ENCODE measurements at places on chromosomes 7 and 10.

DNA sequence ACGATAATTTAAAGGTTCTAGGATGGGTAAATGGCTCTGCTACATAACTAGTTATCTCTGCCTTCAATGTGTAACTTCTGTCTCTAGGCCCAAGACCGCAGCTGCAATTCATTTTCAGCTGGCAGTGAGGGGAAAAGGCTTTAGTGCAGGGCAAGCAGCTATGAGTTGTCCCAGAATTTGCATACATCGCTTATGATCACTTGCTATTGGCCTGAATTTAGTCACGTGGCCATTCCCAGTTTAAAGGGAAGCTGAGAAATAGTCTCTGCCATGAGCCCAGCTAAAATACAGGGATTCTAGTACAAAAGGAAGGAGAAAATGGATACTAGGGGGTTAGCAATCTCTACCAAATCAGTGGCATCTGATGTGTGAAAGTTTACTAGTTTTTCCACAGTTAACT lies 145.8 kb upstream of the IMMP2L start:
- peak; percentile 21 for DNase-seq

DNA sequence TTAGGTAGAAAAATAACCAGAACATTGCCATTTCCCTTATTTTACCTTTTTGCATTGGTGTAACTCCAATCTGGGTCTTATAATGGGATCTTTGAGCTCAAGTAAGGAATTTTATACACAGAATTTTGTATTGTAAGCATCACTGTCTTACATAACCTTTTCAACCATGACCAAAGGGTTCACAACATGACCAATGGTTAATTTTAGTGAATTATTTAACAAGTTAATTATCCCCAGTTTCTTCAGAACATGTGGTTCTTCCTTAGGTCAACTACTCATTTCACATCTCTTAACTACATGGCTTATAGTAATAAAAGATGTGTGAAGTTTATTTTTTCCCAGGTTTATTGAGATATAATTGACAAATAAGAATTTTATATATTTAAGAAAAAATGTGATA lies 74.2 kb upstream of the RHOBTB1 start:
- no peak for DNase-seq

GRCh38 chr7:157396316-157397035 lies 59.7 kb downstream of the DNAJB6 start:
- no peak for DNase-seq

DNA sequence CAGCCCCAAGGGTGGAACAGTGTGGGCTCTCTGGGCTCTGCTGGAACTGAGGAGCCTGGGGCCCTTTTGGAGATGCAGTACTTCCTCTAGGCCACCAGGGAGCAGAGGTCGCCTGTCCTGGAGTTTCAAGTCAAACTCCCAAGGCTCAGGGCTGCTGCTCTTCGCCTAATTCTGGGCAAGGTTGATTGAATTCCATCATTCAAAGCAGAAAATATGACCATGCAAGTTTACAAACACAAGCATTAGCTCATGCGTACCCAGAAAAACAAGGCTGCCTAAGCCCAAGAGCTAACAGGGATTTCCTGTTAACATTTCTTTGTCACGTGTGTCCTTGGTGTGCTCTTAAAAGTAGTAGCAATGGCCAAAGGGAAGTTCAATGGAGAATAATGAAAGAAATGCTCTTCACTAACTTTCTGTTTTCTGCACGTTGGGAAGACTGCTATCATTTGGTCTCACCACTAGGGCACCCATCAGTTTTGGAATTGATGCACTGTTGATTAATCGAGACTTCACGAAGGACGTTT lies 20.1 kb downstream of the LDB3 start:
- peak; percentile 79 for DNase-seq

- no peak for DNase-seq
Observed at GRCh38 chr7:134827436-134827835, 48.0 kb downstream of the CALD1 start.

- DNase-seq: no peak
Observed at GRCh38 chr7:134942690-134943466, 43.4 kb upstream of the AGBL3 start.

- DNase-seq: no peak
Observed at GRCh38 chr10:83929399-83929798, 209.9 kb upstream of the GHITM start.

DNA sequence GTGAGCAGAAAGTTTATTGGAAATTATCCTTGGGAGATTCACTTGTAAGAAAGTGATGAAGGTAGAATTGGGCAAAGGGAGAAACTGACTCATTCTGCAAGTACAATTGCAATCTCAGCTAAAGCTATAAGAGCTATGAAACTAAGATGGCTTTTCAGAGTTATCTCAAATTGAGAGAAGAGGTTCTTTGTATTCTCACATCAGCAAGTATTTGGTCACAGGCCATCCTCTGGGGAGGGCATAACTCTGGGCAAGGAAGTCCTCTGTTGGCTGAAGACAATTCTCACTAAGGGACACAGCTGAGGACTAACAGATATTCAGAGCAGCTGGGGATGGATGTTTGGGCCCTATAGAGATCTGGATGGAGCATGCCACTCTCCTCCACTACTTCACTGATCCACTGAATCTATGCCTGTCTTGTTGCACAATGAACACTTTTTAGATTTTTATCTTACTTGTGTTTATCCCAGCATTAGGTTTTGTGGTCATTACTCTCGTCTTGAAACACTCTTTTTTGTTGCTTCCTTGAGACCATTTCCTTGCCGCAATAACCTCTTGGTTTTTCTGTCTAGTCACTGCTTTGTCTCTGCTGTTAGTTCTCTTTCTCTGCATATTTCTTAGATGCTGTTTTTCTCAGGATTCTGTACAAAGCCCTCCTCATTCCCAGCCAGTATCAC lies 115.1 kb downstream of the GNAI1 start:
- no peak for DNase-seq

GRCh38 chr10:102801496-102801895 lies 35.7 kb downstream of the CYP17A1 start:
- DNase-seq: peak; percentile 71

- DNase-seq: no peak
Observed at GRCh38 chr7:30634193-30634626, 39.5 kb downstream of the GARS1 start.

DNA sequence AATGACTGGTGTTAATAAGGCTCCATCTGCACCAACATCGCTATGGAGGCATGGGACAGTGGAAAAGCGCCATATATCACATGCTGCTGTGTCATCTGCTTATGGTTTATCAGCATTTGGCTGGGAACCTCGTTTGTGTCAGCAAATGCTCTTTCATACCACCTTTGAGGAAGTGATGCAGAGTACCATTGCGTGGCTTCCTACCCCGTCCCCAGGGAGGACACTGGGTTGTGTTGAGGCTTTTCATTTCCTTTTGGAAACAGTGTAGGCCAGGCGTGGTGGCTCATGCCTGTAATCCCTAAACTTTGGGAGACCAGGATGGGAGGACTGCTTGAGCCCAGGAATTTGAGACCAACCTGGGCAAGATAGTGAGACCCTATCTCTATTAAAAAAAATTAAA lies 6.8 kb downstream of the TACR2 start:
- DNase-seq: peak; percentile 66

GRCh38 chr7:41255716-41256115 lies 447.2 kb downstream of the INHBA start:
- DNase-seq: no peak

DNA sequence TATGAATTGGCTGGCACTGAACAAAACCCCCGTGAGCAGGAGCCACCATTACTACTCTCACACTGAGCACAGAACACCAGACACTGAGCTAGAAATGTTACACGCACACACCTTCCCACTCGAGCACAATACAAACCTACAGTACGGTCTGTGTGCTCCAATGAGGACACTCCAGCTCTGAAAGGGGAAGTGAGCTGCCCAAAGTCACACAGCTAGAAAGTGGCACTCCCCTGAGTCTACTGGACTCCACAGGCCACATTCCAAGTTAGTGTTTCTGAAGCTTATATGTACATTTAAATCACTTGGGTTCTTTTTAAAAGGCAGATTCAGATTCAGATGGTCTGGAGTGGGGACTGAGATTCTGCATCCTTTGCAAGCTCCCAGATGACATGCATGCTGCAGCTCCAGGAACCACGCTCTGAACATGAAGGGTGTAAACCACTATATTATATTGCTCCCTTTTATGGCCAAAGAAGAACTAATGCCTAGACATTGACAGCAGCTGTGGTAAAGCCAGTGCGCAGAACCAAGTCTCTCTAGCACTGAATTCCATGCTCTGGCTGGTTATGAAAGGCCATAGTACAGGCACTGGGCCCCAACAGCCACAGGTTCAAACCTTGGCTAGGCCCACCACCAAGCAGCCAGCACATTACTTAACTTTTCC lies 77.1 kb downstream of the FRMPD2 start:
- DNase-seq: no peak

DNA sequence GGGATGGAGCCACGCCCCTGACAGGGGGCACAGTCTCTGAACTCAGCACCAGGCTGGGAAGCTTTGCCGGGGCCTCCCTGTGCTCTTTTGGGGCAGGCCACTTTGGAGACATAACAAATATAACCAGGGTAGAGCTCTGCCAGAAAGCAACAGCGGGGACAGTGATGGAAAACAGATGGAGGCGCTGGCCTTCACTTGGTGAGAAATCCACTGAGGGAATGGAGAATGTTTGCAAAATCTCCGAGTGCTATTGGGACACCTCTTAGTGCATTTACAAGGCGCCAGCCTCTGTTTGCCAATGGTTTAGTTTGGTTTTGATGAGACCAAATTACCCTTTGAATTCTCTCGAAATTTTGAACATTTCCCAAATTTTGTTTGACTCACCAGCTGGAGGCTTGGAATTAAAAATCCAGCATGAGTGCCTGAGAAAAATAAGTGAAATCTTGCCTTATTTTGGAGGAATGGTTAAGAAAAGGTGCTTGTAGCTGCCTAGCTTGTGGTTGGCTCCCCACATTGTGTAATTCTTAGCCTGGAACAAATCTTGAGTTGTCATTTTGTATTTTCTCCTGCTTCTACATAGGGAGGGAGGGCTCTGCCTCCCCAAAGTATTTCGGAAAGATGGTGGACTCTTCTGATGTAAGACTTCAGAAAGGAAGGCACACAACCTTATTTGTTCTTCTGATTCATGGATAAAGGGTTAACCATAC lies 980.5 kb downstream of the LRMDA start:
- DNase-seq: peak; percentile 97

DNA sequence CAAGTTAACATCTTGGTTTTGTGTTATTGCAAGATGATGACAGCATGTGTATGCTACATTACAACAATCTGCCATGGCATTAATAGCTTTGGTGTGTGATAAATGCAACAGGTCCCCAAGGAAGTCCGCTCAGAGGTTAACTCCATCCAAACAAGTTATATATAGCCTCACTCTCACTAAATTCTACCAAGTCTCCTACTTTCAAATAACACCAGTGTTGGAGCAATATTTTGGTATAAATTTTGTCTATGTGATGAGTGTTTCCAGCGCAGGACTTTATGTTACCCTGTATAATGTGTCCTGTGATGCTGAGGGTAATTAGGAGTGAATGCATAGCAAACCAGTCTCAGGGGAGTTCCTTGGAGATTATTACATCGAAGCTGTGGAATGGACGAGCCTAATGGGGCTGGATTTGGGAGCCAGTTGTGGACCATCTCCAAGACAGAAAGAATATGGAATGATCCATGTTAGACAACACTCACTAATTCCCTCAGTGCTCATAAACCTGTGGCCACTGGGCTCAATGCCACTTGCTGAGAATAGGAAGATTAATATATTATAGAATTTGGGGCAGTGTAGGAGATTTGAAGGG lies 127.6 kb upstream of the CXCL12 start:
- no peak for DNase-seq

GRCh38 chr7:133795068-133795665 lies 332.0 kb upstream of the LRGUK start:
- DNase-seq: no peak

GRCh38 chr10:118900617-118901016 lies 128.9 kb upstream of the NANOS1 start:
- DNase-seq: no peak

- peak; percentile 99 for DNase-seq
Observed at GRCh38 chr10:5945561-5946418, 31.6 kb downstream of the IL15RA start.

- DNase-seq: no peak
Observed at GRCh38 chr7:28002638-28003037, 178.0 kb downstream of the JAZF1 start.

- peak; percentile 32 for DNase-seq
Observed at GRCh38 chr7:135160858-135161653, 9.5 kb downstream of the CYREN start.

- DNase-seq: no peak
Observed at GRCh38 chr10:60511477-60512229, 122.0 kb upstream of the ANK3 start.

DNA sequence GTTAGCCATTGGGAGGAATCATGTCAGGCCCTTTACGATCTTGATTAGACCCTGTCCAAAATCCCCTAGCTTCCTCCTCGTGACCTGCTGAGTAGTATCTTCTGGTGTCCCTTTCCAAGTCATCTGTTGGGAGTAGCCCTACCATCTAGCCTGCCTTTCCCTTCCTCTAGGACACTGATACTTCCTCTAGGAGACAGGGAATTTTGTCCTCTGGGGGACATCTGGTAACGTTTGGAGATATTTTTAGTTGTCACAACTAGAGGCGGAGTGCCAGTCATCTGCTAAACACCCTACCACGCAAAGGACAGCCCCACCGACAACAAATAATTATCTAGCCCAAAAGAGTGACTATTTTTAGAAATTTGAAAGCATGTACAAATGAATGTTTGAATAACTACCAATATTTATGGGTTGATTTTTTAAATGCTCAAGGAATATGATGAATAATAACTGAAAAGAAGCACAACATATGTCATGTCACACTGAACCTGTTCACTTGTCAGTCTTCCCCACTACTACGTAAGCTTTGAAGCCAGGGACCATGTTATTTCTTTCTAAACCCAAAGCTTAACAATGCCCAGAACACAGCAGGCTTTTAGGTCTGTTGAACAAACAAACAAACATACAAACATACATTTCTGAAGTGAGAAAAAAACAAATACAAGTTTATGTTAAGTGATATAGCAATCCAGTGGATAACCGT lies 105.9 kb downstream of the ARHGAP12 start:
- DNase-seq: no peak

DNA sequence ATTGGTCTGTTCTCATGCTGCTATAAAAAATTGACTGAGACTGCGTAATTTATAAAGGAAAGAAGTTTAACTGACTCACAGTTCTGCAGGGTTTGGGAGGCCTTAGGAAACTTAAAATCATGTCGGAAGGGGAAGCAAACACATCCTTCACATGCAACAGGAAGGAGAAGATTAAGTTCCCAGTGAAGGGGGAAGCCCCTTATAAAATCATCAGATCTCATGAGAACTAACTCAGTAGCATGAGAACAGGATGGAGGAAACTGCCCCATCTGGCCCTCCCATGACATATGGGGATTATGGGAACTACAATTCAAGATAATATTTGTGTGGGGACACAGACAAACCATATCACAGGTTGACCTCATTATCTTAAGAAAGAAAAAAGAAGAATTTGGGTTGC lies 134.5 kb downstream of the PPP1R3A start:
- DNase-seq: no peak

GRCh38 chr10:12041766-12042408 lies 722 bp downstream of the UPF2 start:
- DNase-seq: peak; percentile 19

DNA sequence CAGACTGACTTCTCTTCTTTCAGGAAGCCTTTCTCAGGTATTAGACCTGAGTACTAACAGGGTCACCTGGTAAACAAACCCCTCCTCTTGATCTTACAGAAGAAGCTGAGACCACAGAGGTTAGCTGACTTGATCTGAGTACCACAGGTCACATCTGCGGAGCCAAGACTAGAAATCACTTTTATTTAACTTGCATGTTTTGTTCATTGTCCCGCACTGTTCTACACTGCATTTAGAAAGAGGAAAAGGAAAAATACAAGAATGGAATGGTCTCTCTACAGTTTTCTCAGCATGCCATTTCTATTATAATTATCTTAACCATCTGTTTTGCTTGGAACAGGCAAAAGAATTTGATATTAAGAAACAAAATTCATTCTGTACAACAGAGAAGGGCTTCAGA lies 245.6 kb upstream of the ETV1 start:
- peak; percentile 18 for DNase-seq
